IMR-90 (cell line): ENCODE measurements at places on chromosomes 4 and X.
A peak's percentile ranks its signal among the peaks of the same experiment; 100 is the strongest.

DNA sequence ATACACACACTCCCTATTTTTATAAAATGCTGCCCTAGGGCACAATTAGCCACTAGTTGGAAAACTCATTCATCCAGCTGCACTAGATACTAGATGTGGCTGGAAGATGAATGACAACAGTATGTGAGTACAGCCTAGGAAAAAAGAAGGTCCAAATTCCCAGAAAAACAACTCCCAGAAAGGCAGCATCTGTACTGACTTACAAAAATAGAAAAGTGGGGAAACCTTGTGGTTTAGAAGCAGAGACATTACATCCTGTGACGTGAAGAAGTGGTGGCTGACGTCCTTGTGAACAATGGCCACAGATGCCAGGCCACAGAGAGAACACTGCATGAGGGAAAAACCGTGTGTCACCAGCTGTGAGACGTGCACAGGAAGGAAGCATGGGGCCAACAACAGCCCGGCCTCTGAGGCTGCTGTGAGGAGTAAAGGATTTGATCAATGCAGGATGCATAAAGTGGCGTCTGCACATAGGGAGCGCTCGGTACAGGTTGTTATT, 81.2 kb downstream of the SPRY1 start:
- DNase-seq: peak; percentile 50

DNA sequence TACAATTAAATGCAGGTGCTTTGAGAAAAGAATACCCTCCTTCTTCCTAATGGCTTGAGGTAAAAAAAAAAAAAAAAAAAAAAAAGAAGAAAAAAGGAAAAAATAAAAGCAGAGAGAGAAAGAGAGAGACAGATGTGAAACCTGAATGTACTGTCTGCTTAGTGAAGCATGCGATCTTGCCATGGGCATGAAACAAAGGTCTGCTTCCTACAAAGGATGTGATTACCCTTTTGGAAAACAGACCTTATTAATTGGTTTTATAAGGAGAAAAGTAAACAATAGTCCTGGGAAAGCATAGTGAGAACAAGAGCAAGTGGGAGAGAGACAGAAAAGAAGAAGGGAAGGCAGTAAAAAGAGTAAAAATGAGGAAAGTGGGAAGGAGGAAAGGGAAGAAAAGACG, 526.1 kb upstream of the PABPC4L start:
- DNase-seq: no peak

DNA sequence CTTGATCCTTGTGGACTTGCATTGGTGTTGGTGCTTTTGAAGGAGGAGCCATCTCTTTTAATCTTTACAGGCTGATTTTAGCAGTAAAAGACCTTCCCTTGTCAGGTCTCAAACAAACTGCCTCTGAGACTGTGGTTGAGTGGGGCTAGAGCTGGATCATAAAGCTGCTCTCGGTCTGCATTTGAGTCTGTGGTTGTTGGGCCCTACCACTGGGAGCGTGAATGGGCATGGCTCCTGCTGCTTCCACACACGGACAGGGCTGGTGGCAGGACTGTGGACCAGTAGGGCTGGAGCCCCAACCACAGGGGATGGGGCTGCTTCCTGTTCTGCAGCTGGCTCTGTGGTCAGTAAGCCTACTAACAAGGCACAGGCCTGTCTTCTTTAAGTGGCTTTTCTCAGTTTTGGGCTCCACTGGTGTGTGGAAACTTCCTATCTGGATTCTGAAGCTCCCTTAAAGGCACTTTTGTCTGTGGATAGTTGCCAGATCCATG, 130.6 kb downstream of the RBM46 start:
- no peak for DNase-seq

DNA sequence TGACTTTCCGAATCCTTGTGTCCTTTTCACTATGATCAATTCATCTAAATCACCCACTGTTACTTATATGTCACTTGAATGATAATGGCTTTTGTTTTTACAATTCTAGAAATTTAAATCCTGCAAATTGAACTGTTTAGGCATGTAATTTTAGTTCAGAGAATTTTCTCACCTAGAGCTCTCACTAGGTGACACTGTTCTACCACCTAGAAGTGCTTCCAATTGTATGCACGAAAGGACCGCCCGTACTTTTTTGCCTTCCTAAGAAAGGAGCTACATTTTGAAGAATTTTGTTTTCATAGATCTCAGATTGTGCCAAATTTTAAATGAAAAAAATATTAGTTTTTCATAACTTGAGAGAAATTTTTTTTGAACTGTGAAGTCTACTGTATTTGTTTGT, 481.6 kb upstream of the FSTL5 start:
- DNase-seq: no peak

- no peak for DNase-seq
These were observed 310.6 kb upstream of the AADAT start for GRCh38 chr4:170400361-170400760.

- DNase-seq: no peak
These were observed 72.2 kb upstream of the ZXDB start for GRCh38 chrX:57519578-57520118.

DNA sequence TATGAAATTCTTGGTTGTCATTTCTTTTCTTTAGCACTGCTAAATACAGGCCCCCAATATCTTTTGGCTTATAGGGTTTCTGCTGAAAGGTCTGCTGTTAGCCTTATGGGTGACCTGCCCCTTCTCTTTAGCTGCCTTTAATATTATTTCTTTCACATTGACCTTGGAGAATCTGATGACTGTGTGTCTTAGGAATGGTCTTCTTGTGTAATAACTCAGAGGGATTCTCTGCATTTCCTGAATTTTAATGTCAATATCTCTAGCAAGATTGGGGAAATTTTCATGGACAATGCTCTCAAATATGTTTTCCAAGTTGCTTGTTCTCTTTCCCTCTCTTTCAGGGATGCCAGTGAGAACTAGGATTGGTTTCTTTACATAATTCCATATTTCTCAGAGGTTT, 292.4 kb downstream of the SLC7A11 start:
- peak; percentile 38 for DNase-seq

DNA sequence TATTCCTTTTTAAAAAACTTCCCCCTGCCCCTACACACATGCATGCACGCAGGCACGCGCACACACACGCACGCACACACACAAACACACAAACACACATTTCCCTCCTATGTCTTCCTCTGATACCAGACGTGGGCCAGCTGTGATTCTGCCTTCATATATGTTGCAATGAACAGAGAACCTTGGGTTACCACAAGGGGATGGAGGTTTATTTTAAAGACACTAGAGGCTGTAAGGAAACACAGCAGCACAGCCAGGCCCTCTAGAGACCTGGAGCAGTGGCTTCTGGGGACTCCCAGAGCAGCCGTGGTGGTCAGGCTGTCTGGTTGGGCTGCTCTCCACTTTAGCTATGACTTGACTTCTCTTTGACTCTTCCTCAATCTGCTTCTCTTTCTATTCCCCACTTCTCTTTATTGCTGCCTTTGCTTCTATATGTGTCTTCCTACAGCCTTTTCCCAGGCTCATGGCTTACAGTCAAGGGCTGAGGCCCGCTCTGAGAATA, 3.2 kb upstream of the TLR10 start:
- DNase-seq: no peak

DNA sequence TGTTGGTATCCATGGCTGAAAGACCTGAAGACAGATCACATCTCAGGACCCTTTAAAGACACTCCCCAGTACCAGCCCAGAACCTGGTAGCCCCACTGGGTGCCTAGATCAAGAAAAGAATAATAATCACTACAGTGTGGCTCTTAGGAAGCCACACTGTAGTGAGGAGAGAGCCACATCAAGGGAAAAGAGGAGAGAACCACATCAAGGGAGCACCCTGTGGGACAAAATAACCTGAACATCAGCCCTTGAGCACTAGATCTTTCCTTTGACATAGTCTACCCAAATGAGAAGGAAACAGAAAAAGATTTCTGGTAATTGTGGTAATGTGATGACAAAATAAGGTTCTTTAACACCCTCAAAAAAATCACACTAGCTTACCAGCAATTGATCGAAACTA, 15.3 kb downstream of the RTL3 start:
- DNase-seq: no peak

DNA sequence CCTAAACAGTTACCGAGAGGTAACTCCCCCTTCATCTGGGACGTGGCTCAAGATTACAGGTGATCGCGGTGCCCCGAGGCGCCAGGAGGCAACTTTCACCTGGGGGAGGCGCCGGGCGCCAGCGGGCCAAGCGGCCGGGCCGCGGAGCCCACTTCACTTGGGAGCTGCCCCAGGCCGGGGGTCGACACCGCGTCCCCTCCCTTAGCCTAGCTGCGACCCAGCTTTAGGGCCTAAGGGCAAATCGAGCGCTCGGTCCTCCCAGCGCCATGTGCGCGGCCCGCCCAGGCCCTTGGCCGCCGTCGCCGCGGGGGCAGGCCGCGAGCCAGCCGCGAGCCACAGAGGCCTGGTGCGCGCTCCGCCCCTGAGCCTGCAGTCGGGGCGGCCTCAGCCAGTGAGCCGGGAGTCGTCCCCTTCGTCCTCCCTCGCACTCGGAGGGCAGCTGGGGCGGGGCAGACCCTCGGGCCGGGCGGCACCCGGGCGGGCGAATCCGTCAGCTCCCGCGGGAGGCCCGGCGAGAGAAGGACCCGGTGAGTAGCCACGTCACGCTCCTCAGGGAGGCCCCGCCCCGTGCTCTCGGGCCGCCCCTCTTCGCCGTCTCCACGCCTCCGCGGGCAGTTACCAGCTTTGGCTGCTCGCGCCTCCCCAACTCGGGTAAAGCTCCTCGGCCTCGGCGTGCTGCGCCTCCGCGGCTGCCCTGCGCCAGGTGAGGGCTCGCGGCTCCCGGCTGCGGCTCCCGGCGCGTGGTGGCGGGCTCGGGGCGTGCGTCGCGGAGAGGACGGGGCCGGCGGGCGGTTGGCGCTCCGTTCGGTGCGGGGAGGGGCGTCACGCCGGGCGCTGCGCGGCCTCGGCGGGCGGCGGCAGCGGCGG, at the start of gene LARP1B:
LARP1B (plus strand) TSS at position 614 of the 867 bp plus-strand sequence. CDS start 13,640 bp downstream, outside the sequence.
- peak; percentile 95 for DNase-seq

DNA sequence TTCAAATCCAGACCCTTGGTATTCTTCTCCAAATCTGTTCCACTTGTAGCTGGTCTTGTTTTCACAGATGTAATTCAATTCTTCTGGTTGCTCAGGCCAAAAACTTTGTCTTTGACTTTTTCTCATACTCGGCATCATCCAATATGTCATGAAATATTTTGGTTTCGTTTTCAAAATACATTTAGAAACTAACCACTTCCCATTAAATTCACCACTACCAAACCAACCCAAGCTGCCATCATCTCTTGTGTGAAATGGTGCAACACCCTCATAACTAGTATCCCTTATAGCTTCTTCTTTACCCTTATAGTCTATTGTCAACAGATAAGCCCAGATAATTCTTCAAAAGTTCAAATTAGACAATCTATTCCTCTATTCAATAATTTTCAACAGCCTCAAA, 192.1 kb downstream of the PRR32 start:
- no peak for DNase-seq

DNA sequence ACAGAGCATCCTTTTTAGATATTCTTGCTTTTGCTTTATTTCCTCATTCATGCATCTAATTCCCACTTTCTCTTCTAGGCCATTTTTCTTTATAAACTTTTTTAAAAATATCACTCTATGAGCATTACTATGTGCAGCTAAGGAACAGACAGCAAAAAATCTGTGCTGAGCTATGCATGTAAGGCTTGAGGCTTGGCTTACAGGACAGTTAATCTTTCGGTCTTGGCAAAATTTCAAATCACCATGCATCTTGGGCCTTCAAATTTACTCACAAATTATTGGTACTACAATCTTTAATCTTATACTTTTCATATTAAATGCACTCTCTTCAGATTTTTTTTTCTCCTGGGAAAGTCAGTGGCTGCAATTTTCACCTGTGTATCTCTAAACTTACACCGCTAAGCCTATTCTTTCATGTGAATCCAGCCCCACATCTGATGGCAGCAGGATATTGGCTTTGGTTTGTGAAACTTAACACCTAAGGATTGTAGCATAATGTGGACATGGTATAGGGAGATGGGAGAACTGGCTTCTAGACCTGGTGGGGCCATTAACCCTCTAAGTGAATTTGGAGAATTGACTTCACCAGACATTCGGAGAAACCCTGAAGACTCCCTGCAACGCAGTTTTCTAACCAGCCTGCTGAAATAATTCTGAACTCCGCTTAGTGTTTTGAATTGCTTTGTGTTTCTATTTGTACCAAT, 278.3 kb downstream of the SPRY1 start:
- no peak for DNase-seq

DNA sequence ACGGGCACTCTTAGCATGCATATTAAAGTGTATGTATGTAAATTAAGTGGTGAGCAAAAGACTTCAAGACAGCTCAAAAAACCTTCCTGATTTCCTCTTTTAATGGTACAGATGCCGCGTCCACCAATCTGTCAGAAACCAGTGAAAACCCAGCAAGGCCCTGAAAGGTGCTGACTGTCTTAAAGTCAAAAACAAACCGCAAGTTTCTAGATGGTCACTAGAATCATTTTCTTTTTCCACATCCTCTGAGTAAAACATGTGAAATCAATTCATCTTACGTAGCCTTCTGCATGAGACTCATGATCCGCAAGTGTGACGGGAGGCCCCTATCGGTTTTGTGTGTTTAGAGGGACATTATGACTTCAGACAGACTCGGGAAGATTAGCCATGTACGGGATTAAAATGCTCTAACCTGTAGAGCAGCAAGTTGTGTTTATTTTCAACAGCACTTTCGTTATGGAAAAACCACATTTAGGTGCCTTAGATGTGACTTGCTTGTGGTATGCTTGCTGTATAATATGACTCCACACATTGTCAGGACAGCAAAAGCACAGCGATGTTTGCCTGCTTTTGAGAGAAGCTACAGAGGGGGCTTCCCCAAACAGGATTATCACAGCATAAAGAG, 88.2 kb upstream of the STS start:
- no peak for DNase-seq

DNA sequence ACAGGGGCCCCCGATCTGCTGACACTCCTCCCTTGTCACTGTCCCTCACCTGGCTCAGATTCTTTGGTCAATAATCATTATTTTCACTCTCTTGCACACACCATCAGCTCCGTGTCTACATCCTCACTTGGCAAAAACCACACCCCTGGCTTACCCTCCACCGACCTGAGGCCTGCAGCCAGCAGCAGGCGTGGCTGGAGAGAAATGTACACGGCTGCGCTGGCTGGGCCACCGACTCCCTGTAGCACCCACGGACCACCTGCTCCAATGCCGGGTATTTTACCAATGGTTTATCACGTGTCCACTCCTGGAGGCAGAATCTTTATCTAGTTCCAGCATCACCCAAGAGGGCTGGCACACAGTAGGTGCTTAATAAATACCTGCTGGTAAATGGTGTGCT, 98.4 kb downstream of the WFS1 start:
- DNase-seq: no peak

- peak; percentile 26 for DNase-seq
These were observed 520.1 kb upstream of the GALNT7 start for GRCh38 chr4:172648471-172648870.

GRCh38 chrX:51614353-51615012, 4.2 kb downstream of the CENPVL3 start:
- DNase-seq: peak; percentile 59

DNA sequence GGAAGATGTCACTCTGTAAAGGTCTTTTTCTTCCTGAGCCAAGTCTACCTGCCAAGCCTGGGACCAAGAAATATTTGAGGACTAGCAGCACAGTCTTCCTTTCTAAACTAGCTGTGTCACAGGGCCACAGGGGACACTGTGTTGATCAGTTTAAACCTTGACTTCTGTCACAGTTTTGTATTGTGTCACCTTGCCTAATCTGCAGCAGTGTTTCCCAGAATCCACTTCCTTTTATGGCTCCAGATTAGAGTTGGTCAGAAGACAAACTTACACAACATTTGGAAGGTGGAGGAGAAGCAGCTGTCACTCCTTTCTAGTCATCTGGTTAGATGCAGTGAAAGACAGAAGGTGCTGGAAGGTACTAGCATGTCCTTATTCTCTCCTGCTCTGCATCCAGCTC, 143.1 kb upstream of the BCOR start:
- DNase-seq: no peak
